ENCODE measurements at places on chromosomes 7 and 10. TPM values are rescaled to one million over a fixed set of nuclear protein-coding genes. Genes with fewer than 3 reads are reported as not detected.

DNA sequence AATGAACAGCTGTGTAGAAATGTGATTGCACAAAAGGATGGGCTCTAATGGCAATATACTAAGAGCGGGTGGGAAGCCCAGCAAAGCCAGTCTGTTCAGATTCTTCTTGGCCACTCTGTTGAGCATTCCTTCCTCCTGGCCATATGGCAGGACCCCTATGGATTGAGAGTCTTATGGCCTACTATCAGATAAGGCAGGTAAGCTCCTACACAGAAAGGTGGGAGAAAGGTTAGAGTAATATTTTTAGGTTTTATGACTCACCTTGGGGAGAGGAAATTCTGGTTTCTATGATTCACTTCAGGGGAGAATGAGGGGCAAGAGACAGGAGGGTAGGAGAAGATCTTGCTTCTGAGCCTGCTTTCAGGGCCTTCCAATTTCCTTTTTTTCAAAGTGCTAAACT is 15.1 kb upstream of the AKR1B10 start:
- no peak for DNase-seq
- H3K36me3 ChIP-seq, result no peaks in the 10 kb centered on the region
- H3K4me3 ChIP-seq, result no peak overlapping the region
- no peaks in the 10 kb centered on the region for H3K4me1 ChIP-seq

TMEM213 gene
- total RNA-seq, result not detected

CNNM1 gene
- 0.64 TPM for total RNA-seq

- no peaks in the 10 kb centered on the region for H3K27me3 ChIP-seq
- no peaks in the 10 kb centered on the region for H3K36me3 ChIP-seq
- peak within 1 kb of the TSS; percentile 86 for H3K27ac ChIP-seq
- DNase-seq, result peak; percentile 97
Observed at GRCh38 chr10:5889624-5890451, at the start of the genes ANKRD16 and FBH1. Gene ANKRD16 (minus strand): TSS chr10:5889893. CDS start chr10:5889354, 539 bp downstream. Gene FBH1 (plus strand): TSS chr10:5890243. CDS start chr10:5890346, 103 bp downstream.

- no peak overlapping the region for H3K27ac ChIP-seq
- H3K27me3 ChIP-seq, result no peaks in the 10 kb centered on the region
- H3K36me3 ChIP-seq, result no peaks in the 10 kb centered on the region
- DNase-seq, result peak; percentile 74
- H3K4me1 ChIP-seq, result no peaks in the 10 kb centered on the region
- no peak overlapping the region for H3K4me3 ChIP-seq
Observed at GRCh38 chr10:95374597-95375209, 83.9 kb upstream of the PDLIM1 start.

- no peaks in the 10 kb centered on the region for H3K36me3 ChIP-seq
- no peaks in the 10 kb centered on the region for H3K4me1 ChIP-seq
- DNase-seq, result no peak
- H3K4me3 ChIP-seq, result no peak overlapping the region
- no peak overlapping the region for H3K27ac ChIP-seq
- H3K27me3 ChIP-seq, result no peaks in the 10 kb centered on the region
Observed at GRCh38 chr7:113664867-113665266, 253.9 kb downstream of the PPP1R3A start.

- no peak for DNase-seq
- no peaks in the 10 kb centered on the region for H3K27me3 ChIP-seq
- no peak overlapping the region for H3K4me3 ChIP-seq
- H3K27ac ChIP-seq, result no peak overlapping the region
- H3K4me1 ChIP-seq, result no peaks in the 10 kb centered on the region
Observed at GRCh38 chr7:44398511-44398911, 73.1 kb upstream of the CAMK2B start.

DNA sequence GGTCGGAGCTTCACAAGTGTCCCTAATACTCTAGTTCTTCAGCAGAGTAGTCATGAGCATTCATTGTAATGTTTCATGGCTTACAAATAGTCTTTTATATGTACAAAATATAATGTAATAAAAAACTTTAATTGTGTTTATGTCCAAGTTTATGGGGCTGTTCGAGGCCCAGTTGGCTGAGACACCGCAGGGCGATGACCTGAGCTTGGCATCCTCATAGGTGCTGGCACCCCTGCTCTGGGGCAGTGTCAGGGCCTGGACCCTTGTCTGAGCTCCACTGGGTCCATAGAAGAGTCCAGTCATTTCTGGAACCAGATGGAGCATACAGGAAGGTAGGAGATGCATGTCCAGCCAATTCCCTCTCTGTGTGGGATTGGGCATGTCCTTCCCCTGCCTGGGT is 12.9 kb upstream of the ZMIZ1 start:
- no peak overlapping the region for H3K4me3 ChIP-seq
- no peaks in the 10 kb centered on the region for H3K36me3 ChIP-seq
- no peaks in the 10 kb centered on the region for H3K4me1 ChIP-seq
- H3K27ac ChIP-seq, result no peak overlapping the region
- H3K27me3 ChIP-seq, result no peaks in the 10 kb centered on the region

SPDYE8 gene
- total RNA-seq, result not detected

GLI3 gene
- total RNA-seq, result 10.2 TPM

DNA sequence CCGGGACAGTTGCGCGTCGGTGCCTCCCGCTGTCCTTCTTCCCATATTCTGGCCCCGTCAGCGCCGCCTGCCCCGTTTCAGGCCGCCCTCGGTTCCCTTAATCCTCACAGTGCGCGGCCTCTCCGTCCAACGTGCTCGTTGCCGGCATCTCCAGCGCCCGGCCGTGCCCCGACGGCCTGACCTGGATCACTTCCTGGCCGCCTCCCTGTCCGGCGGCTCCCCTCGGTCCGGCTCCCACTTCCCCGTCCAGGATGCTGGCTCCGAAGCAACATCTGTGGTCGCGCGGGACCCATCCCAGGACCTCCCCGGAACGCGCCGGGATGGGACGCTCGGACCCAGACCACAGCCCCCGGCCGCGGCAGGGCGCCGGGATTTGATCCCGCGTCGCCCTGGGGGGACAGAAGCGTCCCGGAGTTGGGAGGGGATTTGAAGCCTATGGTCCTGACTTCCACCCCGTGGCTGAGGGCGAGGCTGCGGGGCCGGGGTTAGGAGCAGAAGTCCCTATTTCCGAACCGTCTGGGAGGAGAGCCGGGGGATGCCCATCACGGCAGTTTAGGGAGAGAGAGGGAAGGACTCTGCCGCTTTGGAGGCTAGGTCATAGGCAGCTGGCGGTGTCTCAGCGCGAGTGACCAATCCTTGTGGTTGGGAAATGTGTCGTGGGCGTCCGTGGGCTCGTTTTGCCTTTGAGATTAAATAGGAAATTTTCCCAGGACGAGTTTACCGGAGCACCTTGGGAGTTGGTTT is 53.8 kb downstream of the KCTD7 start:
- DNase-seq, result no peak
- no peaks in the 10 kb centered on the region for H3K4me1 ChIP-seq
- H3K36me3 ChIP-seq, result no peaks in the 10 kb centered on the region

GRCh38 chr7:138278601-138279000 is 181.5 kb upstream of the TRIM24 start:
- DNase-seq, result no peak
- no peak overlapping the region for H3K4me3 ChIP-seq
- no peaks in the 10 kb centered on the region for H3K36me3 ChIP-seq
- H3K4me1 ChIP-seq, result no peaks in the 10 kb centered on the region
- no peaks in the 10 kb centered on the region for H3K27me3 ChIP-seq

DNA sequence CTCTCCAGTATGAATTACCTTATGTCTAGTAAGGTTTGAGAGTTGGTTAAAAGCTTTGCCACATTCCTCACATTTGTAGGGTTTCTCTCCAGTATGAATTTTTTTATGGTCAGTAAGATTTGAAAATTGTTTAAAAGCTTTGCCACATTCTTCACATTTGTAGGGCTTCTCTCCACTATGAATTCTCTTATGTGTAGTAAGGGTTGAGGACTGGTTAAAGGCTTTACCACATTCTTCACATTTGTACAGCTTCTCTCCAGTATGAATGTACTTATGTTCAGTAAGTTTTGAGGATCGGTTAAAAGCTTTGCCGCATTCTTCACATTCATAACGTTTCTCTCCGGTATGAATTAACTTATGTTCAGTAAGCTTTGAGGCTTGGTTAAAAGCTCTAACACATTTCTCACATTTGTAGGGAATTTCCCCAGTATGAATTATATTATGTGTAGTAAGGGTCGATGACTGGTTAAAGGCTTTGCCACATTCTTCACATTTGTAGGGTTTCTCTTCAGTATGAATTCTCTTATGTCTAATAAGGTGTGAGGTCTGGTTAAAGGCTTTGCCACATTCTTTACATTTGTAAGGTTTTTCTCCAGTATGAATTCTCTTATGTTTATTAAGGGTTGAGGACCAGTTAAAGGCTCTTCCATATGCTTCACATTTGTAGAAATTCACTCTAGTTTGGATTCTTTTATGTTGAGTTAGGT is 12.2 kb downstream of the ZNF117 start:
- no peak overlapping the region for H3K27ac ChIP-seq
- H3K4me3 ChIP-seq, result no peak overlapping the region
- DNase-seq, result no peak
- no peaks in the 10 kb centered on the region for H3K4me1 ChIP-seq
- no peaks in the 10 kb centered on the region for H3K27me3 ChIP-seq

AKR1C2 gene
- total RNA-seq, result 25.9 TPM

DNA sequence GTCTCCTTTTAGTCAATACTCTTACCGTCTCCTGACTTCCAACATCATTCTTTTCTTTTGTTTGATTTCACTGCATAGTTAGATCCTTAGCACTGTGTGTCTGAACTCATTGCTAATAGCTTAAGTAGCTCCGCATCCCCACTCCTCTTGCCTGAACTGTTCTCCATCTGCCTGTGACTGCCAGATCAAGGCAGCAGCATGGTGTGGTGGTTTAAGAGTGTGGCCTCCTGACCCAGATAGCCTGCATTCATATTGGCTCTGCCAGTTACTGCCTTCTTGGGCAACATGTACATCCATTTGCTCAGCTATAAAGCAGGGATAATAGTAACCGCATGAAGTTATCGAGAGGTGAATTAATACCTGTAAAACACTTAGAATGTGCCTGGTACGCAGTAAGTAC is 50.8 kb downstream of the SUFU start:
- no peak overlapping the region for H3K4me3 ChIP-seq
- H3K36me3 ChIP-seq, result no peaks in the 10 kb centered on the region
- no peaks in the 10 kb centered on the region for H3K27me3 ChIP-seq
- H3K4me1 ChIP-seq, result no peaks in the 10 kb centered on the region

PIP gene
- 140 TPM for total RNA-seq

DOCK1 gene
- total RNA-seq, result 50.4 TPM

DNA sequence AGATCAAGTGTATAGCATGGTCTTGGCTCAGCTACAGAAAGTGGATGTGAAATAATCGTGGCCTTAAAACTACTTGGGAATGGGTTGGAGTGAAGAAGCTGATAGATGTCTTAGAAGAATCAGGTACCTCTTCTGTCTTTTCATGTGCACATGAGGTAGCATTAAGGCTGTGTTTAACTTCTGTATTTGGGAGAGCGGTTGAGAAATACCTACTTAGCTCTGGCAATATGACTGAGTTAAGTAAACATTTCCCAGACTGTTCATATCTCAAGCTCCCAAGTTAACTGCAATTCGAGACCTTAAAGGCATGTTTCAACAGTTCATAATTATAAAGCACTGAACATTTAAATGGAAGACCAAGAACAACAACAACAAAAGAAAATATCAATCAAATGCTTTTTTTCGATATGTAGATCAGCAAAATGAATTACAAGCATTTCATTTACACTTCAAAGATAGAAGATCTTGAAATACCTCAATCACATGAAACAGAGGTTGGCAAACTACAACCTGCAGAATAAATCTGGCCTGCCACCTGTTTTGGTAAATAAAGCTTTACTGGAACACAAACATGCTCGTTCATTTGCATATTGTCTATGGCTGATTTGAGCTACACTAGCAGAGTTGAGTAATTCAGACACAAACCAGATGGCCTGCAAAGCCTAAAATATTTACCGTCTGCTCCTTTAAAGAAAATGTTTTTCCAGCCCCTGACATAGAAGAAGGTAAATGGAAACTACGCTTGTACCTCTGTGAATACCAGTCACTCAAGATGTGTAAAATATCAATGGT is 337.1 kb upstream of the GLI3 start:
- no peaks in the 10 kb centered on the region for H3K27me3 ChIP-seq
- no peaks in the 10 kb centered on the region for H3K36me3 ChIP-seq

DNA sequence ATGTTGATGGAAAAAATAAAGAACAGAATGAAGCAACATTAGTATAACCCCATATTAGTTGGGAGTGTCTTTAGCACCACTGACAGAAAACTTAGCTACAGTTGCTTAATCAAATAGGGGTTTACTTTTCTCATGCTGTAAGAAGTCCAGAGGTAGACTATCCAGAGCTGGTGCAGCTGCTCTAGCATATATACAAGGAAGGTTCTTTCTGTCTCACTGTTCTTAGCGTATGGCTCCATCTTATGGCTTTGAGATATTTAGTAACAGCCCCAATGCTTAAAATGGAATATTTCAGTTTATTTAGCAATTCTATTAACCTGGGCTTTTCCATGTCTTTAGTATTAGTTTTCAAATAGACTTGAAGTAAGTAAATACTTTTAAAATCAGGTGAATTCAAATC is 15.2 kb upstream of the WNT2 start:
- no peaks in the 10 kb centered on the region for H3K27me3 ChIP-seq
- H3K4me3 ChIP-seq, result no peak overlapping the region
- no peaks in the 10 kb centered on the region for H3K36me3 ChIP-seq
- H3K4me1 ChIP-seq, result no peaks in the 10 kb centered on the region
- no peak for DNase-seq

DNA sequence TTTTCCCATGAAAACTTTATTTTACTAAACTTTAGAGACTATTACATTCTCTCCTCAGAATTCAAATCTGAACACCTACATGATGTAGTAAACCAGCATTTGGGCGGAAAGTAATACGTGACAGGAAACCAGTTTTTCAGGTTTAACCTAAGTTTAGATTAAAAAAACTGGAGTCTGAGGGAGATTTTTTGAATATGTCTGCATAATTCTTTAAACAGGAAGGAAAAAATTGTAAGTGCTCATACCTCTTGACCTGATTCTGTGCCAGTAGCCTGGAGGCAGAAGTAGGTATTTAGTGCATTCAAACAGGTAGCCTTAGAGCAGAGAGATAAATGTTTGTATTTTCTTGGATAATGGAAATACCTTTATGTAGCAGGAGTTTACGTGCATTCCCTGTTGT is 224.3 kb downstream of the MDFIC start:
- H3K4me1 ChIP-seq, result no peaks in the 10 kb centered on the region
- H3K27me3 ChIP-seq, result no peaks in the 10 kb centered on the region
- no peaks in the 10 kb centered on the region for H3K36me3 ChIP-seq
- no peak overlapping the region for H3K27ac ChIP-seq

GIMAP7 gene
- total RNA-seq, result 15.7 TPM

DNA sequence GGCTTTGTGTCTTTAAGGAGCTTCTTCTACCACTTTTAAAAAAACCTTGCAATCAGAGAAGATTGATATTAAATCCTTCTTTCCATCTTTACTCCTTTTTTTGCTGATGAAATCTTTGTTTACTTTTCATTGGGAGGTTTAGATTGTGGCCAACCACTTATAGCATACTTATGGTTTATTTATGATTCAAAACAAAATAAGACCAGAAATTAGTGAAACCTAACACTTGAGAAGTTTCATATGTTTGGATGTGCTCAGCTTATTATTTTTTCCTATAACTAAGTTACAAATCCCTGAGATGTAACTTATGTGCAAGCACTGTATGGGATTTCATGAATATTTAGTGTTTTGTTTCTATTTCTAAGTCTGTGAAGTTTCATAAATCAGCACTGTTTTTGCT is 13.5 kb upstream of the PRPS1L1 start:
- H3K27ac ChIP-seq, result no peak overlapping the region
- no peak for DNase-seq
- H3K4me1 ChIP-seq, result no peaks in the 10 kb centered on the region
- no peaks in the 10 kb centered on the region for H3K36me3 ChIP-seq
